CD4-positive, alpha-beta memory T cell (primary cell): ENCODE measurements at places on chromosomes 7 and 10. TPM values are rescaled to one million over a fixed set of nuclear protein-coding genes. Genes with fewer than 3 reads are reported as not detected.

The FUOM gene
- 17.1 TPM for total RNA-seq

The FZD1 gene
- 0.08 TPM for total RNA-seq

The CFAP46 gene
- total RNA-seq: not detected

The CLRN3 gene
- total RNA-seq: not detected

The GPER1 gene
- not detected for total RNA-seq

The LAMB1 gene
- not detected for total RNA-seq

The CRPPA gene
- 1.3 TPM for total RNA-seq

The UTF1 gene
- total RNA-seq: not detected

The PDE6C gene
- not detected for total RNA-seq

The AKR1C3 gene
- total RNA-seq: 3.4 TPM

The MEST gene
- 2.3 TPM for total RNA-seq

The FAM13C gene
- total RNA-seq: not detected

The SLC26A3 gene
- total RNA-seq: not detected

The ACBD5 gene
- 23.9 TPM for total RNA-seq

The NEBL gene
- not detected for total RNA-seq

The HOXA5 gene
- total RNA-seq: not detected

The CAPZA2 gene
- 112 TPM for total RNA-seq

The ZNF783 gene
- 42.6 TPM for total RNA-seq

The VIPR2 gene
- not detected for total RNA-seq

The PAPOLB gene
- not detected for total RNA-seq

The CDC14C gene
- total RNA-seq: not detected
